Ascending aorta (tissue), 2 donors: ENCODE measurements at places on chromosomes 5 and 9.

GRCh38 chr9:124453586-124454191 lies 3.4 kb downstream of the ADGRD2 start:
- DNase-seq = no peak

DNA sequence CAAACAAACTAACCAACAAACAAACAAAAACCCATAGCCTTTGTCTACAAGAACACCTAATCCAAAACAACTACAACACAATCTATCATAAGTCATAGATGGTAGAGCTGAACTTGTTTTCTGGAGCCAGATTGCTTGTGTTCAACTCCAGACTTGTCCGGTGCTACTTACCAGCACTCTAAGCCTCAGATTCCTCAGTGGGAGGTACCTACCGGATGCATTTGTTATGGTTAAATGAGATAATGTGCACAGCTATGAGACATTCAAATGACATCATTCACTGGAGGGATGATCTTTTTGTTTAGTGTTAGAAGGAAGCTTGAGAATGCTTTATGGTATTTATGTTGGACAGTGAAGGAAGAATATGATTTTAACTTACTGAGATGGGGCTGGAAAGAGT lies 592.9 kb upstream of the C9orf72 start:
- no peak for DNase-seq

- no peak for DNase-seq
Observed at GRCh38 chr5:157912621-157913325, 53.8 kb upstream of the CLINT1 start.

DNA sequence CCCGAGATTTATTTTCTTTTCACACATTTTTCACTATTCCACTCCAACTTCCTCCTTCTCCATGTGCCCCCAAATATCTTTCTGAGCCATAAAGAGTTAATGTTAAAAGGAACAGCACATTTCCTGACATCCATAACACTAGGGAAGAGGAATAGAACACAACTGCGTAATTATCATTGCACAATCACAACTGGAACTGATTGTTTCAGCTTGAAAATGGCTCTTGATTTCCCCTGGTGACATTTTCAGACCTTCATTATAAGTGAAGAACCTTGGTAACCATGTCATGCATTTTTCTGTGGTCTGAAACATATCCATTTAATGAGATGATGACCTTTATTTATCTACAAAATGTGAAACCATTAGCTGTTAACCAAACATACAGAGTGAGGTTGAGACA lies 82.4 kb downstream of the PCSK1 start:
- DNase-seq = no peak

GRCh38 chr9:6758248-6758497 lies 400 bp downstream of the KDM4C start:
- no peak for DNase-seq

DNA sequence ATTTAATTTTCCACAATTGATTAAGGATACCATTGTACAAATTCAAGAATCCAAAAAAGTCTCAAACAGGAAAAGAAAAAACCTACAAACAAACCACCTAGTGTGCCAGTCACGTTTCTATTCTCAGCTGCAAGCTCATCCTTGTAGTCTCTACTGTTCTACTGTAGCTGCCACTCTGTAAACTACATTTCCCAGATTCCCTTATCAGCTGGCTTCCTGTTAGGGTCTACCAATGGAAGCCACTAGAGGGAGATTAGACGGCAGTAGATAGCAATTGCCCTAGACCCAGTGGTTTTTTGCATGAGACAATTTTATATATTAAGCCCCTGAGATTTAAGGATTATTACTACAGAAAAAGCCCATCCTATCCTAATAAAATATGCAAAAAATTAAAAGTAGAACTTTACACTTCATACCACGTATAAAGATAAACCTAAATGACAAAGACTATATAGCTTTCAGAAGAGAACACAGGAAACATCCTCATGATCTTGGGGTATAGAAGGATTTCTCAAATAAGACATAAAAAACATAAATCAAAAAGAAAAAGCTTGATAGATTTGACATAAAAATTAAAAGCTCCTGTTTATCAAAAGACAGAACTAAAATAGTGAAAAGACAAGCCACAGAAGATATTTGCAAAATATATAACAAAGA lies 37.4 kb downstream of the P4HA2 start:
- DNase-seq = no peak

GRCh38 chr5:127550652-127551409 lies 33.4 kb downstream of the PRRC1 start:
- no peak for DNase-seq

GRCh38 chr5:33891788-33892619 lies at the start of gene ADAMTS12:
TSS of gene ADAMTS12 (minus strand) at chr5:33891990. CDS start at chr5:33891856, 134 bp downstream.
- DNase-seq = no peak

- no peak for DNase-seq
Observed at GRCh38 chr9:133120501-133121197, 391 bp downstream of the RALGDS start.

- no peak for DNase-seq
Observed at GRCh38 chr9:136255896-136256890, 10.6 kb upstream of the QSOX2 start.

GRCh38 chr9:23412458-23412857 lies 413.6 kb downstream of the ELAVL2 start:
- DNase-seq = no peak

DNA sequence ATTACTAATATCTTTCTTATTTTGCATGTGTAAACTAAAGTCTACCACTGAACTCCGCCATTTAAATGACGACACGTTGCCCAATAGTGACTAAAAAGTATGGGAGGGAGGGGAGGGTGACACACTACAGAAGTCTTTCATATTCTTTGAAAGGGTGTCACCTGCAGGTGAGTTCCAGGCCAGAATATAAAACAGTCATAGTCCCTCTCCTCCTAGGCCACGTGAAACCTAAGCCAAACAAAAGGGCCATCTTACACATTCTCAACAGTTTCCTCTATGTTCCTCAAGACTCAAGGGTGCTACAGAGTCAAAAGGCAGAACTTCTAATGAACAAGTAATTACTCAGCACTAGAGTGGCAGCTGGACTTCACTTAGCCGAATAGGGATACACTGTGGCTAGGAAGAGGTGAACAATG lies 6.4 kb downstream of the CEMIP2 start:
- DNase-seq = no peak

DNA sequence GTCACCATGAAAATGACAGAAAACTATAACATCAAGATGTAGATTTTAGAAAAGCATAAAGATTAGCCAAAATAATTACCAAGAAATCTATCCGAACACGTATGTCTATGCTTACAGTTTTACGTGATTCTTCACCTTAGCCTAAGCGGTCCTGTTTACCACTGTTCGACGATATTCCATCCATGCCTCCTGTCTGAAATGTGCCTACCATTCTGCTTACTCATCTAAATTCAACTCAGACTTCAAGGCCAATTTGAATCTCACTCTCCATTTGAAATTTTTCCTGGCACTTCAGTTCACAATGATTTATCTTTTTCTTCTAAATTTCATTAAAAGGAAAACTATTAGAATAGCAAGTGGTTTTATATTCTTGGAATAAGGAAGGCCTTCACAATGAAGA lies 15.4 kb downstream of the ZDHHC21 start:
- DNase-seq = no peak

- no peak for DNase-seq
Observed at GRCh38 chr9:4114569-4115505, 185.0 kb downstream of the GLIS3 start.

DNA sequence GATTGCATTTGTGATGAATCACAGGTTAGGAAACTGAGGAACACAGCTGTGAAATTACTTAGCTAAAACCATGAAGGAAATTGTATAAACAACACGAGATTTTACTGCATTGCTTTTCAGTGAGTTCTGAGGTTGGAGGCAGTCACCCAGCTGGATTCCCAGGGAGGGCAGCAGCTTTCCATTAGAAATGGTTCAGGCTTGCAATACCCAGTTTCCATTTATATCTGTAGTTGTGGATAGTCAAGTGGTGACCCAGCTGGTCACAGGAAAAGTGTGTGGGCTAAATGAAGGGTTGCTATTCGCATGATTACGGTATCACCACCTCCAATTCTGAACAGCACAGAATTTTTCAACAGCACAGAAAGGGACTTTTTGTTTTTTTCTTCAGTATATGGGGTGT lies 34.3 kb upstream of the SPATA31D4 start:
- DNase-seq = no peak

- no peak for DNase-seq
Observed at GRCh38 chr9:109512170-109512756, 14.2 kb upstream of the PTPN3 start.

DNA sequence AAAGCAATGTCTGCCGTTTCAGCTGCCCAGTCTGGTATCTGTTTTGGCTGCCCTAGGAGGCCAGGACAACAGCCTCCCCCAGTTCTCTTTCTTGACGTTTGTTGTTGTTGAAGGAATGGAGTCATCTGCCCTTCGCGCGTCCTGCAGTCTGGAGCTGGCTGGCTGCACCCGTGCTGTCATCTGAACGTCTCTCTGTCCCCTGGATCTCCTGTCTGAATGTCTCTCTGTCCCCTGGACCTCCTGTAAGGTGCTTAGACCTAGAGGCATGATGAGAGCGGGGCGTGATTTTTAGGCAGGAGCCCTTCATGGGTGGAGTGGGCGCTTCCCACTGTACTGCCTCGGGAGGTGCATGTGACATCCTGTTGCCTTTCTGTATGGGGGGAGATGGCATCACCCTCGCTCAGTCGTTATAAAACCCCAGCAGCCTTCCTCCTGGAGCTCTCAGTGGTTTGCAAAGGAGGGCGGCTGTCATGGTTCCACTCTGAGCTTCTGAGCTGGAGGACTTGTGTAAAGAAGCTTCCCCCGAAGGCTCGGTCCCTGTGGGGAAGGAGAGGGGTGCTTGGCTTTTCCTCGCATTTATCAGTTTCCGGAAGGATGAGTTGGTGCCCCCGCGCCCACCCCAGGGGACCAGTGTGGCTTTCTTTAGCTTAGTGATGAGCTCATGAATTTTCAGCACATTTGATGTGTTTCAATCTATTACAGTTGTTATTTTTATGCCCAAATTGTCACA lies 49.8 kb upstream of the OLFM1 start:
- DNase-seq = peak; percentile 39

DNA sequence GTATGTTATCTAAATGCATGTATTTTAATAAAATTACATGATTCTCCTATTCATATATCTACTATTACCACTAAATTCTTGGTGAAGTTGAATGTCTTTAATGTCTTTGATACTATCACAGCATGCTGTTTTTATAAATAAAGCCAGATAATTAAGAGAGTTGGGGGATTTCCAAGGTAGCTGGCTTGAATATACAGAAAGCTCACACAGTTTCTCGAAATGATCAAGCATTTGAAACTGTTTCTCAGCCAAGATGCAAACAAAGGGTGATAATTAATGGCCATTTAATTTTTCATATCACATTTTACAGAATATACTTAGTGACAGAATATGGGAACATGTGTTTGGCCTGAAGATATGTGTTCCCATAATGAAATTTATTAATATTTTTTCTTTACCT lies 145.6 kb upstream of the CDH12 start:
- DNase-seq = no peak

DNA sequence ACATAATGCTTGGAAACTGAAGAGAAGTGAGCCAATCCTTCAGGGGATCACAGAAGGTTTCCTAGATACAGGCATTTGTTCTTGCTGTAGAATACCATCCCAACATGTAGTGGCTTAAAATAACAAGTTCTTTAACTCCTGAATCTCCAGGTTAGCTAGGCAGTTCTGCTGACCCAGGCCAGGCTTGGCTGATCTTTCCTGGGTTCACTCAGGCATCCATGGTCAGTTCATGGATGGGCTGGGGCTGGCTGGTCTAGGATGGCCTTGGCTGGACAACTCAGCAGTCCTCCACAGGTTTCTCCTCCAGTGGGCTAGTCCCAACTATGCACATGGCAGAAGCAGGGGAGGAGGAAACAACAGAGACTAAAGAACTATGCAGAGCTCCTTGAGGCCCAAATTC lies 37.4 kb upstream of the DENND1A start:
- no peak for DNase-seq

- DNase-seq = no peak
Observed at GRCh38 chr5:155897761-155898160, 429.2 kb upstream of the SGCD start.

DNA sequence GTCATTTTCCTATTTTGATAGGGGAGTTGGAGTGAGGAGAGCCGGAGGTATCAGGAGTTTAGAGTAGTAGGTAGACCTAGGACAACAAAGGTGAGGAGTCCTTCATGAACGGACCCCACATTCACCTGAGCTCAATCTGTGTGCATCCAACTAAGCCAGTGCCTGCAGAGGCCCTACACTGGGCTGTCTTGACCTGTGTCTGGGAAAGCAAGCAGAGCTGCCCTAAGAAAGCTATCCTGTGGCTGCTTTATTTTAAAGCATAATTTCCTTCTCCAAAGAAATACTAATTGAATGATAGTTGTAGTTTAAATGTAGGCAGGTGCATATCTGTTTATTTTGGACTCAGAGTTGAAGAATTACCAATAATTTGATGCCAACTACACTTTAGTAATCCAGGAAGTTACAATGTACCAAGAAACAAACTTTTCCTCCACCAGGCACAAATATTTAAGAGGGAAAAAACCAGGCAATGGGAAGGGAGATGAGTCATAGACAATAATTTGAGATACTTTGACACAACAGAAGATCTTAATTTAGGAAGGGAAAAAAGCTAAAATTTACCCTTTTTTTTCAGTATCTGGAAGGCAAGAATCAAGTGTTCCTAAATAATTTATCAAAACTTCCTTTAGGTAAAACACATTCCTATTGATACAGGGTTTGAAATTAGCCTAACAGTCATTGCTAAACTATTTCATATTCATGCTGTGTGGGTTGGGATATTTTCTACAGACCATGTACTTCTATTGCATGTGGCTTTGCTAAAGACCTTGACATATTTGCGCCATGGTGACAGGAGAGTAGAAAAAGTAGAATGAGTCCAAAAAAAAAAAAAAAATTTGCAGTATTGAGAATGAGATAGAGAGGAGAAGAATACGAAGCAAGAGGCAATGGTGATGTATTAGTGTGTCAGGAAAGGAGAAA lies 376.6 kb upstream of the TUSC1 start:
- DNase-seq = no peak

- no peak for DNase-seq
Observed at GRCh38 chr5:78675956-78676730, 27.6 kb upstream of the LHFPL2 start.

GRCh38 chr9:121945281-121945680 lies 147.8 kb downstream of the TTLL11 start:
- no peak for DNase-seq

GRCh38 chr9:134217431-134218210 lies 53.3 kb upstream of the RNU6ATAC start:
- no peak for DNase-seq

DNA sequence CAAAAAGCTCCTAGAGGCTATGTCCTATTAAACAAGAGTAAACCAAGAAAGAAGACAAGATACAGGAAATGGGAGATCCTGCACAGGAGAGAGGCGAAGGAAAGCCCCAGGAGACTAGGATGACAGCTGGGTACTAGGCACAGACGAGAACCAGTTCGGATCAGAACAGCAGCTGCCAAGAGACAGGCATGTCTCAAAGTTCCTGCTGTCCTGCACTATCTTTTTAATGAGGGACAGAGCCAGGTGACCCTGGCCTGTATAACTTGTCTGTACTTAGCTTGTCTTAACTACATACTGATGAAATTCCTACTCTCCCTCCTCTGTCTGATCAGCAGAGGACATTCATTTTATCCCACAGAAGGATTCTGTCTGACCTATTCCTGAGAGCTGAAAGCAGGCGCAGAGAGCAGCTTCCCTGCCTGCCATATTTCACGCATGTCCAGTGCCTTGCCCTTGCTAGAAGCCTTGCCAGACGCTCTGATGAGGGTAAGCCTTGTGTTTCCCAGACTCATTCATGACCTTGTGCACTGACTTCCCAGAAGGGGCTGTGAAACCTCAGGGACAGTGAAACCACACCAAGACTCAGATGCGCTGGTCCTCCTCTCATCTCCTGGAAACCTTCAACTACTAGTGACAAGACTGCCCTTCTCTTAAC lies 24.7 kb downstream of the TSC1 start:
- no peak for DNase-seq

- no peak for DNase-seq
Observed at GRCh38 chr9:82115331-82115730, 126.8 kb downstream of the SPATA31D1 start.
